ENCODE measurements at places on chromosomes 16 and 17. TPM values are rescaled to one million over a fixed set of nuclear protein-coding genes. Genes with fewer than 3 reads are reported as not detected.

DNA sequence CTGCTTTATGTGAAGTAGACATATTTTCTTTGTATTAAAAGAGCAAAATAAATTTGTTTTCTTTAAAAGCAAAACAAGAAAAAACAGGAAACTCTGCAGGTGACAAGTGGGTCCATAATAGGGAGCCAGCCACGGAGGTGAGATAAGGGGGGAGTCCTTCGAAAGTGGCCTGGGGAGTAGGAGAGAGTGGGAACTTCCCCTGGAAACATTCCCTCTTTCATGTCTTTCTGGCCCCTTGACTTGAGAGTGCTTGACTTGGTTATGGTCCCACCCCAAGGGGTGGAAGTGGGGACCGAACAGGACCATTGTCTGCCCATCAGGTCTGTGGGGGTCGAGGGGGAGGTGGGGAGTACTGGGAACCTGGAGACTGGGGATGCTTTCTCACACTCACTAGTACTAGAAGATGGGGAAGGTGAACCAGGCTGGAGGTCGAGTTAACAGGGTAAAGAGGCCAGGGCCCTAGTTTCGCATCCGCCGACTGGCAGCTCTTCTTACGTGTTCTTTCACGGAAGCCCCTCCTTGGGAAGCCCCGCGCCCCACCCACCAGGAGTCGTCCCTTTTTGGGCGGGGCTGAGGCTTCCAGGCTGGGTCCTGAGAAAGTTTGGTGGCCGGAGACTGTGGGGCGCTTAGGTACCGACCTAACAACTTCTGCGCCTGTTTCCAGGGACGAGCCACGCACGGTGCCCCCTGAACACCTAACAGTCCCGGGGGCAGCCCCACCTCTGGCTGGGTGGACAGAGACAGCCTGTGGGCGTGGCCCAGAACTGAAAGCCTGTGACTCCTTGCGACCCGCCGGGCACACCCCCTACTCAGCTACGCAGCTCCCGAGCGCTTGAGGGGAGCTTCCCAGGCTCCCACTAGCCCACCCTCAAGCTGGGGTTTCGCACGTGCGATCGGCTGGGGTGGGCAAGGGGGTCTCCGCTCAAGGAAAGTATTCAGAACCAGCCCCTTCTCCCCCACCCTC lies 790 bp downstream of the TRADD start:
- H3K36me3 ChIP-seq: no peaks in the 10 kb centered on the region
- H3K4me1 ChIP-seq: peaks cover 6% of the 10 kb centered on the region
- H3K27ac ChIP-seq: no peak overlapping the region

Gene FGF11
- 14.9 TPM for total RNA-seq

DNA sequence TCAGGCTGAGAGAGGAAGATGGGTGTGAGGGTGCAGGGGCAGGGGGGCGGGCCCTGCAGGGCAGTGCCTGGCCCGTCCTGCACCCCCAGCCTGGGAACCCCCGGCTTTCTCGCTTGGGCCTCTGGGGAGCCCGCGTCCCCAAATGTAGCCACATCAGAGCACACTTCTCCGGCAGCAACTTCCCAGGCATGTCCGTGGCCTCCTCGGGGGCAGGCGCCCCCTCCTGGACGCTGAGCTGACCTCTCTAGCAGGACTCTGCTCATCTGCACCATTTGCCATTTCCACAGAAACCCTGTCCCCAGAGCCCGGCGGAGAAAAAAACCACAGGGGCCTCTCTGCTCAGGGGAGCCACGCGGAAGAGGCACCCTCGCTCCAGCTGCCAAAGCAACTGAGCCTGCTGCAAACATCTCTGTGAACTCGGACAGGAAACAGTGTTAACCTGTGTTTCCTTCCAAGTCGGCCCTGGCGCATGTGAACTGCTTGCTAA lies 63.4 kb downstream of the KLHDC4 start:
- H3K4me1 ChIP-seq: peaks cover 18% of the 10 kb centered on the region
- H3K27me3 ChIP-seq: no peaks in the 10 kb centered on the region
- peak; percentile 79 for DNase-seq
- H3K4me3 ChIP-seq: no peak overlapping the region
- no peaks in the 10 kb centered on the region for H3K36me3 ChIP-seq

Gene SLC6A4
- not detected for total RNA-seq

Gene EFCAB3
- total RNA-seq: not detected

- H3K36me3 ChIP-seq: no peaks in the 10 kb centered on the region
- H3K27ac ChIP-seq: no peak overlapping the region
- no peaks in the 10 kb centered on the region for H3K4me1 ChIP-seq
These were observed 32.6 kb upstream of the ABCA9 start for GRCh38 chr17:69093279-69093789.

DNA sequence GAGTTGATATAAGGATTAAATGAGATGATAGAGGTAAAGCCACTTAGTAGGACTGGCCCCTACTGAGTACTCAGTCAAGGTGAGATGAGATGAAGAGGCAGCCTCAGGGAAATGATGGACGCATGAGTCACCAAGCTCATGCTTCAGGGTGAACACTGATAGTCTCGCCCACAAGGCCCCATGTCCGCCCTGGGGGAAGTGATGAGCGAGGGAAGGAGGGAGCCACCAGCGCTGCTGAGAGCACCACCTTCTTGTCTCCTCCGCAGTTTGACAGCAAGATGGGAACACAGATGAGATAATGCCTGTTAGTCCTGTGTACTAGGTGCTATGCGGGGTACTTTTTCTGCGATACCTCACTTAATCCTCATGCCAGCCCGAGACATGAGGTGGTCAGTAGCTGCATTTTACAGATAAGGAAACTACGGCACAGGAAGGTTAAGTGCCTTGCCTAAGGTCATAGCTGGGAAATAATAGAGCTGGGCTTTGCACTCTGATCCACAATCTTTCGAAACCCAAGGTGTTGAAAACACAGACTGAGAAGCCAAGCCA lies 383.0 kb downstream of the CPPED1 start:
- H3K27me3 ChIP-seq: no peaks in the 10 kb centered on the region
- H3K4me3 ChIP-seq: no peak overlapping the region
- no peak overlapping the region for H3K27ac ChIP-seq
- DNase-seq: no peak

DNA sequence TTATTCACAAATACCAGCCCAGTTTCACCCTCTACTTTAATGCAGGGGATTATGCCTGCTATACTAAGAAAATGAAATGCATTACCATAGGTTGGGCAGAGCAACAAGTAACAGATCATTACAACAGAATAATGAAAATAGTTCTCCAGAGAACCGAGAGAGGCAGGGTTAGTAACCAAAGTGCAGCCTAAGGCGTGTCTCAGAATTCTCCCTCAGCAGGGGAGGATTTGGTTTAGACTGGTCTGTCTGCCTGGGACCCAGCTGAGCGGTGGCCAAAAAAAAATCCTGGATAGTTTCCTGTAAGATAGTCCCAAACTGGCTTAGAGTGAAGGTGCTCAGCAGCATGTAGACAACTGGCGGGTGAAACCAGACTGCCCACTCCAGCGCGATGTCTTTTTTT lies 30.8 kb upstream of the ADCY7 start:
- DNase-seq: peak; percentile 54
- no peaks in the 10 kb centered on the region for H3K4me1 ChIP-seq
- peaks cover under 1% of the 10 kb centered on the region for H3K36me3 ChIP-seq
- no peak overlapping the region for H3K4me3 ChIP-seq
- no peaks in the 10 kb centered on the region for H3K27me3 ChIP-seq
- H3K27ac ChIP-seq: no peak overlapping the region

DNA sequence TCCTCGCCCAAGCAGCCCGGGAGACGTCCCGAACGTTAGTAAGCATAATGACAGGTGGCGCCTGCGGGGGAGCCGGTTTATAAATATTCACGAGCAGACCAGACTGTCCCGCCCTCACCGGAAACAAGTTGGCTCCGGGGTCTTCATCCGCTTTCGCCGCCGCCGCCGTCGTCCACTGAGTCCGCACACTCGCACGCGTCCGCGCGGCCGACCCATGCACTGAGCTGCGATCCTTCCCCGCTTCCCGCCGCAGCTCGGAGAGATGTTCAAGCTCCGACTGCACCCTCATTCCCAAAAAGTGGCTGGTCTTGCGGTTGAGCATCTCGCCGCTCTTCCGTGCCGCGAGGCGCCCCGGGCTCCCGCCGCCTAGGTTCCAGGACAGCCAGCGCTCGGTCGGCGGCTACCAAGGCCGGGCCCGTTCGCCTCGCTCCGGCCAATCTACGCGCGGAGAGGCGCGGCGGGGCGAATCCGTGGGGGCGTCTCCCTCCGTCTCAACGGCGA lies 385 bp downstream of the CFAP119 start:
- H3K4me1 ChIP-seq: peaks cover 15% of the 10 kb centered on the region
- DNase-seq: peak; percentile 70
- no peaks in the 10 kb centered on the region for H3K27me3 ChIP-seq
- peaks cover 14% of the 10 kb centered on the region for H3K36me3 ChIP-seq

DNA sequence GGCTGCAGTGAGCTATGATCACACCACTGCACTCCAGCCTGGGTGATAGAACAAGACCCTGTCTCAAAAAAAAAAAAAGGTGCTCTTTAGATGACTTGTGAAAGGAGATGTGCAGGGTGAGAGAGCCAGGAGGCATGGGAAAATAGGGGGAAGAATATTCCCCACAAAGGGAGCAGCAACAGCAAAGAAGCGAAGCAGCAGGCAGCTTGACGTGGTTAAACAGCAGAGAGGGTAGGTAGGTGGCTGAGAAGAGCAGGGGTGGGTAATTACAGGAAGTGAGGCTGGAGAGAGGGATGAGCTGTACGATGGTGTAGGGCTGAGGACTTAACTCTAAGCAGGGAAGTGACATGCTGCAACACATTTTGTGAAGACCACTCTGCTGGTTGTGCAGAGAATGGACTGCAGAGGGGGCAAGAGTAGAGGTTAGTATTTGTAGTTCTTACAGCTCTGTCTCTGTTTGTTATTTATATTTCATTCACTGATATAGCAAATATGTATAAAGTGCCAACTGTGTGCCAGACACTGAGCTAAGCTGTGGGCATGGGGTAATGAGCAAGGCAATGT lies 1.6 kb downstream of the HEATR3 start:
- no peak overlapping the region for H3K27ac ChIP-seq
- peaks cover 8% of the 10 kb centered on the region for H3K4me1 ChIP-seq
- peak; percentile 53 for DNase-seq
- no peaks in the 10 kb centered on the region for H3K36me3 ChIP-seq
- no peaks in the 10 kb centered on the region for H3K27me3 ChIP-seq

DNA sequence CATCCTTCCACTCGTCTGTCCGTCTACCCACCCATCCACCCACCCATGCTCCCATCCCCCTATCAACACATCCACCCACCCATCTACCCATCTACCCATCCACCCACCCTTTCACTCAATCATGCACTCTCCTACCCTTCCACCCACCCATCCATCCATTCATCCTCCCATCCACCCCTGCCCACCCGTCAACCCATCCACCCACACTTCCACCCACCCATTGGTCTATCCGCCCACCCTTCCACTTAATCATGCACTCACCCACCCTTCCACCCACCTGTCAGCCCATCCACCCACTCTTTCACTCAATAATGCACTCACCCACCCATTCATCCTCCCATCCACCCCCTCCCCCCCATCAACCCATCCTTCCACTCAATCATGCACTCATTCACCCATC lies 250.0 kb upstream of the EEF2KMT start:
- no peak overlapping the region for H3K4me3 ChIP-seq
- H3K27ac ChIP-seq: no peak overlapping the region
- DNase-seq: no peak
- no peaks in the 10 kb centered on the region for H3K27me3 ChIP-seq
- no peaks in the 10 kb centered on the region for H3K4me1 ChIP-seq

DNA sequence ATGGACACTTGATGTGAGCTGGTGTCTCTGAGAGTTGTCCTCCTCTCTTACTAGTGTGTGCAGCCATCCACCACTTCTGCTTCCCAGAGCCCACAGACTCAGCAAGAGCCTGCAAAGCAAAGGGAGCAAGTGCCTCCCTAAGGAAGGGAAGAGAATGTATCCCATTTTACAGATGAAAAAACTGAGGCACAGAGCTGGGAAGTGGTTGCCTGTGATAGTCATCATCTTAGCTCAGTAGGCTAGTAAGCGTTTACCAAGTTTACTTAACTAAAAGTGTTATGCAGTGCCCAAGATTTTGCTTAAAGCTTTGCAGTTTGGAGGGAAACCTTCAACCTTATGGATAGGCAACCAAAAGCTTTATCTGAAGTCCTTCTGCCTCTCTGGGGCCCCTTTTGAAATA lies 23.0 kb upstream of the EFCAB13 start:
- H3K27ac ChIP-seq: no peak overlapping the region
- DNase-seq: no peak
- no peak overlapping the region for H3K4me3 ChIP-seq

Gene MYH13
- total RNA-seq: not detected

DNA sequence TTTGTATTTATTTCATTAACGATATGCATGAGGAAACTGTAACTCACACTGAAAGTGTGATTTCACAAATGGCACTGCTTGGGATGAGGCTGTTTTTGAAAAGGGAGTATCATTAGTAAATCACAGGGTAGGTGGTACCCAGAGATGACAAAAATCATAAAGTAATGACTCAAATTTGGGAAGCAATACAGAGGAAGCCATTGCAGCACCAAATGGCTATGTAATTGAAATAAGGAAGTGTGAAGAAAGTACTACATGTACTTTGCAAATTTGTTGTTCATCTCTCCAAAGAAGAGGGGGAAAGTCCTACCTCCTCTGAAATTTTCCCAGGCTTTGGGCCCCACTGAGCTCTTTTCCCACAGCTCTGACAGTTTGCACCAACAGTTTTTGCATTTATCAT lies 12.3 kb upstream of the ABCC12 start:
- no peaks in the 10 kb centered on the region for H3K27me3 ChIP-seq
- H3K27ac ChIP-seq: no peak overlapping the region
- no peak for DNase-seq
- H3K4me3 ChIP-seq: no peak overlapping the region
- no peaks in the 10 kb centered on the region for H3K36me3 ChIP-seq

GRCh38 chr17:4950075-4950745 lies 709 bp upstream of the ENO3 start:
- DNase-seq: peak; percentile 72
- H3K4me3 ChIP-seq: peak overlapping the region; percentile 77
- H3K4me1 ChIP-seq: peaks cover 22% of the 10 kb centered on the region

Gene IRX5
- total RNA-seq: 1.0 TPM

DNA sequence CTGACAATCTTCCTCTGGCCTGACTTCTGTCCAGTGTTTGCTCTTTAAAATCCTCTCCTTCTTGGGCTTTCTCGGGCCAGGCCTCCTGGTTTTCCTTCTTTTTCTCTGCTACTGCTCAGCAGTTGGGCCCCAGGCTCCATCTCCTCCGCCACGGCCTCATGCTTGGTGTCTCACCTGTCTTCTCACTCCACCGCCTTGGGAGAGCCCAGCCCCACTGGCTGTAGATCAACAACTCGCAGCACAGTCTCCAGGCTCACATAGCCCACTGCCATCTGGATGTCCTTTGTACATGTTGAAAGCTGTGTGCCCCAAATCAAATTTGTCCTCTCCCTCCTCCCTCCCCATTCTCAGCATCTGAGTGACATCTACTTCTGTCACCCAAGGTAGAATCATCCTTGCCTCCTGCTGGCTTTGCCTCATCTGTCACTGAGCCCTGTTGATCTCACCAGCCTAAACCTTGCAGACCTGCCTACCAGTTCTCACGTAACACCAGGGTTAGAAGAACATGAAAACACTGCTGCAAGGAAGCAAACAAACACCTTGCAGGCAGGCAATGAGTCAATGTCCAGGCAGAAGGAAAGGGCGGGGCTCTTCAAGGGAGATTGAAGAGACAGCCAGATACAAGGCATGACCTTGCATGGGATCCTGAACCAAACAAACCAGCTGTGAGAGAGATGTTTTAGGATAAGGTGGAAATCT lies 103.2 kb upstream of the SMURF2 start:
- H3K27ac ChIP-seq: no peak overlapping the region
- H3K36me3 ChIP-seq: no peaks in the 10 kb centered on the region
- peaks cover 6% of the 10 kb centered on the region for H3K4me1 ChIP-seq
- H3K4me3 ChIP-seq: no peak overlapping the region

Measured in neural progenitor cell (in vitro differentiated cells).